ENCODE measurements at places on chromosomes 5 and 9. TPM values are rescaled to one million over a fixed set of nuclear protein-coding genes. Genes with fewer than 3 reads are reported as not detected.

BARHL1 gene
- not detected for total RNA-seq

GRCh38 chr9:130934702-130935647, 4.1 kb downstream of the FIBCD1 start:
- no peak for DNase-seq

DNA sequence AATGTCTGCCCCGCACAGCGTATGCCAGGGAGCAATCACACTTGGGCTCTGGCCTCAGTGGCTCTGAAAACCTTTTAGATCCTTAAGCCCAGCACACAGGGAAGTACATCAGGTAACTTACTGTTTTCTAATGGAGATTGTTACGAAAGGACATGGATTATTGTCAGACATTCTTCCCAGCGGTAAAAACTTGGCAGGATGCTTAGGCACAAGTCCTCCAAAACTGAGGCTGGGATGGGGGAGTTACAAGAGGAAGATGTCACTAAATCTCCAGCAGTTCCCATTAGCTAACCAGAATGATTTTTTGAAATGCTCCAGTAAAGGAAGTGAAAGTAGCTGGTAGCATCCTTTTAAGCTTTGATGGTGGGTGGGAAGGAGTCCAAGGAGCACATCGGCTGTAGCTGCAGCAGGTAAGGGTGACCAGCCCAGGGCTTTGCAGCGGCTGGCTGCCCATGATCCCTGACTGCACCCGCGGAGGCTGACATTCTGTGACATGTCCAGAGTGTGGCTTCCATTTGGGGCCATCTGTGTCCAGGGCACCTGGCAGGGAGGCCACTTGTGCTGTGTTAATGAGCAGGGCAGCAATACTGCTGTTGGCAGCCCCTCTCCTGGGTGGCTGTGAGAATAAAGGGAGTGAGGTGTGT, 165.8 kb downstream of the GADD45G start:
- DNase-seq, result no peak

DNA sequence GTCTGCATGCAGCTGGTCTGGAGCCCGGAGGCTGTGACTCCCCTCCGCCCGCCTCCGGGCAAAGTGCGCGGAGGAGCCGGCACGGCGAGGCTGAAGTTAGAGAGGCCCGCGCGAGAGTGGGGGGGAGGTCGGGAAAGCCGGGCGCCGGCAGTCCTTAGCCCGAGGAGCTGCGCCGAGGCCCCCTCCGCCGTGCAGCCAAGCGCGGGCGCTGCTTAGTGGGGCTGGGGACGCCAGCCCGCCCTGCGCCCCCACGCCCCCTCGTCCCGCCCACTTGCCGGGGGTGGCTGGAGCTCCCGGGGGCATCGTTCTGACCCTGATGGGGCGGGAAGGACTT, 403 bp downstream of the NINJ1 start:
- peak; percentile 75 for DNase-seq

DNA sequence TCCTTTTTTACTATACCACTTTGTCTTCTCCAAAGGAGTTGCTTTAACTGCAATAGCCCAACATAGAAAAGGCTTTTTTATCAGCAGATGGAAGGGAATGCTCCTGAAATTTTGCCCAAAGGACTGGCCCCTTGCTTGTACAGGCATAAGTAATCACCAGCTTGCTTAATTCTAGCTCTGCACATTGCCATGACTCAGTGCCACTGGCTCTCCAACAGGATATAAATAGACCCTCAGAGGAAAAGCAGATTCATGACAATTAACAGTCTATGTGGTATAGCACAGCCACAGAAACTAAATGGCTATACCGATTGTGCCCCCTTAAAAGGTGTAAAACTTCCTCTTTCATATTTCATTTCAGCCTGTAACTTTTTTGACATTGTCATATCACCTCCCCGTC, 227.0 kb downstream of the ZNF608 start:
- peak; percentile 61 for DNase-seq

ZMYND19 gene
- total RNA-seq, result 35.3 TPM
